ENCODE measurements at places on chromosomes 1 and 21.

- H3K4me1 ChIP-seq, result no peaks in the 10 kb centered on the region
- no peak for DNase-seq
Measured at GRCh38 chr1:22903113-22903512, 69.6 kb downstream of the LACTBL1 start.

- H3K36me3 ChIP-seq, result no peaks in the 10 kb centered on the region
- no peak overlapping the region for H3K4me3 ChIP-seq
- no peak overlapping the region for H3K27ac ChIP-seq
Measured at GRCh38 chr1:209702832-209703231, 1.8 kb upstream of the HSD11B1 start.

GRCh38 chr1:145695821-145696629, 11.1 kb downstream of the PDZK1 start:
- no peak overlapping the region for H3K4me3 ChIP-seq
- no peak overlapping the region for H3K27ac ChIP-seq
- peaks cover 3% of the 10 kb centered on the region for H3K36me3 ChIP-seq
- DNase-seq, result no peak
- H3K27me3 ChIP-seq, result peaks cover 2% of the 10 kb centered on the region

GRCh38 chr1:208581209-208581608, 337.0 kb upstream of the PLXNA2 start:
- H3K27me3 ChIP-seq, result peaks cover 15% of the 10 kb centered on the region
- peaks cover 4% of the 10 kb centered on the region for H3K4me1 ChIP-seq
- H3K27ac ChIP-seq, result no peak overlapping the region
- no peaks in the 10 kb centered on the region for H3K36me3 ChIP-seq
- DNase-seq, result no peak
- no peak overlapping the region for H3K4me3 ChIP-seq
